ENCODE measurements at places on chromosomes 1 and 21.

GRCh38 chr1:28882009-28882628 lies 32.2 kb upstream of the EPB41 start:
- DNase-seq = peak; percentile 89

DNA sequence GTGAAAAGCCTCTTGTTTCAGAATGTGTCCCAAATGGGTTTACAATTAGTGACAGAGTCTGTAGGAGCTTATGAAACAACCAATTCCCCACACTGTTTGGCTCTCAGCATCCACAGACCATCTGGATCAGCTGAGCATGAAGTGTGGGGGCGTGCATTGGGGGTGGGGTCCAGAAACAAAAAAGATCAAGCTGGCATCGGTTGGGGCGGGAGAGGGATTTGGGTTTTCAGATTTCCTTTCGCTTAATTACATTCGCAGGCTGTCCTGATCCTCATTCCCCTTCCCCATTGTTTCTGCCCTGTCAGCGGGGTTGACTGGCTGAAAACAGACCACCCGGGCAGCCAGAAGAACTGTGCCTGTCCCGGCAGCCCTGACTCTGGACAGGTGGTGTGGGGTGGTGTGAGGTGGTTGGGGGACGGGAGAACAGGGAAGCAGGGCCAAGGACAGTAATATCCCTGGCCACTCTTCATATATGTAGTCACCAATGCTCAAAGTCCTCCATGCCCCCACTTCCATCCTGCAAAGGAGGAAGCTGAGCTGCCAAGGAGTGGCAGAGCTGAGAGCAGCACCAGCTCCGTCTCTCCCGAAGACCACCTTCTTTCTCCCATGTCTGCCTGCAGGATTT lies 92.0 kb downstream of the IER5 start:
- no peak for DNase-seq

DNA sequence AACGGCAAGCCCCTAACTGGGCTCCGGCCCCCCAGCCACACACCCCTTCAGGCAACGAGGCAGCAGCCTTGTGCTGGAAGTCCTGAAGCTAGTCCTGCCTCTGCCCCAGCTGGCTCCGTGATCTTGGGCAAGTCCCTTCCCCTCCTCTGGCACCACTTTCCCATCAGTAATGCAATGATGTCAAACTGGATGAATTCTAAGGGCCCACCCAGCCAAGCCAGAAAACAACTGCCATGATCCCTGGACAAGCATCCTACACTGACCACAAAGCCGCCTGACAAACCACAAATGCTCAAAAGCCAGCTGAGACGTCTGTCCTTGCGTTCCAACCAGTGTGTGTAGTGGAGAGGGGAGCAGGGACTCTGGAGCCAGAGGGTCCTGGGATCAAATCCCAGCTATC lies 26.8 kb downstream of the IFFO2 start:
- DNase-seq = no peak

GRCh38 chr1:182616130-182617013 lies 12.2 kb upstream of the RGS16 start:
- DNase-seq = peak; percentile 85

DNA sequence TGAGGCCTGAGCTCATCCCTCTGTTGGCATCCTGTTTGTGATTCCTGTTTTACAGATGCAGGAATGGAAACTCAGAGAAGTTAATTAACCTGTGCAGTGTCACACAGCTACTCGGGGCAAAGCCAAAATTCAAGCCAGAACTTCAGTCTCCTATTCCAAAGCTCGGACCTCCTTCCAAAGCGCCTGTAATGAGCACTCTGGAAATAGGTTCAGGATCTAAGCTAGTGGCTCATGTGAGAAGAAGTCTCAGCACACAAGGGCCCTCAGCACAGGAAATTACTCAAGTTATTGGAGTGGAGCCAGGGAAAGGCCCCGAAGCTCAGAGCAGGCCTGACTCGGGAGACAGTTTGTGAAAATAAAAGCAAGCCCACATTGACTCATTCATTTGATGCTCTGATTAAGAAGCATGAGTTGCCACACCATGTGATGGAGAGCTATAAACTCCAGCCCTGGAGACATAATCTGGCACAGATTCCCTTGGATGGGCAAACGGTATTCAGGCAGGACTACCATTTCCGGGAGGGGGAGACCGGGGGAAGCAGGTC lies 50.6 kb upstream of the LYST start:
- DNase-seq = peak; percentile 50

- no peak for DNase-seq
These were observed 30.2 kb downstream of the AGPAT3 start for GRCh38 chr21:43895196-43895595.

DNA sequence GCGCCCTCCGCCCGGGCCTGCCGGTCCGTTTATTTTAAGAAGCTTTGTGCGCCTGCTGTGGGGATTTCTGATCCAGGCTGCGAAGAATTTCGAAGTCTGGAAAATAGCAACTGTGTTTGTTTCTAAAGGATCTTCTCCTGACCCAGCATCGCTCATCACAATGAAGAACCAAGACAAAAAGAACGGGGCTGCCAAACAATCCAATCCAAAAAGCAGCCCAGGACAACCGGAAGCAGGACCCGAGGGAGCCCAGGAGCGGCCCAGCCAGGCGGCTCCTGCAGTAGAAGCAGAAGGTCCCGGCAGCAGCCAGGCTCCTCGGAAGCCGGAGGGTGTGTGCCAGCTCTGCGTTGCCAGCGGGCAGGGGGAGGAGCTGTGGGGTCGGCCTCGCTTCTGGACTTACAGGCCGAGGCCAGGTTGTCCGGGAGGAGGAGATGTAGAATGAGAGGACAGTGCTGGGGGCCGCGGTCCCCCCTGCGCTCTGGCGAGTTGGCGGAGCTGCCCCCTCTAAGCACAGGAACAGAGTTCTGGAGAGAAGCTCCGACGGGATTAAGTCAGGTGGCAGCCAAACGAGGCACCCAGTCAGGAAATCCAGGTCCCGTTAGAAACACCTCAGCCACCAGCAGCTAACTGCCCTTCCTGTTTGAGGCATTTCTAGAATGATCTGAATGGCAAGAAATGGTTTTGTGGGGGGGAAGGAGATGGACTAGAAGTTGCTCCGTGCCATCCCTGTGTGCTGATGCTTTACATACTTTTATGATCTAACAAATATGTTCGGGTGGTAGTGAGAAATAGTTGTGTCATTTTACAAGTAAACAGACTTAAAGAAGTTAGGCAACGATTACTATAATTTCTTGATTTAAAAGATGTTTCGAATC lies 948 bp downstream of the TXLNA start:
- no peak for DNase-seq

GRCh38 chr1:64567426-64568170 lies 97.7 kb downstream of the CACHD1 start:
- no peak for DNase-seq

DNA sequence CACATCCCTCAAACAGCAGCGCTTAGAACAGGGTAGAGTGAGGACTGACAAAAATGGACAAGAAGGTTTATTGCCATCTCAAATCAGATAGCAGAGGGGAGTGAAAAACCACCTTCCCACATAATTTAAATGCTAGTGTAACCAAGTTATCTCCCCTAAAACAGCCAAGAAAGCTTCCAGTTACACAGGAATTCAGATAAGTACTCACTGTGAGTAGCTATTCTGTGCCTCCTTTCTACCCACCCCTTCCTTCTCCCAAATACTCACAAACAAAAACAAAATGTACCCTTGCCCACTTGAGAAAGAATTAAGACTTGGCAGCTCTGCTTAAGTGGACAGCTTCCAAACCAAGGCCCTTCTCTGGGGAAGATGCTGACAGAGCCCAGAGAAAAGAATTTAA lies 9.1 kb downstream of the OTUD7B start:
- no peak for DNase-seq

GRCh38 chr1:211893260-211893659 lies 62.7 kb upstream of the LPGAT1 start:
- DNase-seq = no peak

DNA sequence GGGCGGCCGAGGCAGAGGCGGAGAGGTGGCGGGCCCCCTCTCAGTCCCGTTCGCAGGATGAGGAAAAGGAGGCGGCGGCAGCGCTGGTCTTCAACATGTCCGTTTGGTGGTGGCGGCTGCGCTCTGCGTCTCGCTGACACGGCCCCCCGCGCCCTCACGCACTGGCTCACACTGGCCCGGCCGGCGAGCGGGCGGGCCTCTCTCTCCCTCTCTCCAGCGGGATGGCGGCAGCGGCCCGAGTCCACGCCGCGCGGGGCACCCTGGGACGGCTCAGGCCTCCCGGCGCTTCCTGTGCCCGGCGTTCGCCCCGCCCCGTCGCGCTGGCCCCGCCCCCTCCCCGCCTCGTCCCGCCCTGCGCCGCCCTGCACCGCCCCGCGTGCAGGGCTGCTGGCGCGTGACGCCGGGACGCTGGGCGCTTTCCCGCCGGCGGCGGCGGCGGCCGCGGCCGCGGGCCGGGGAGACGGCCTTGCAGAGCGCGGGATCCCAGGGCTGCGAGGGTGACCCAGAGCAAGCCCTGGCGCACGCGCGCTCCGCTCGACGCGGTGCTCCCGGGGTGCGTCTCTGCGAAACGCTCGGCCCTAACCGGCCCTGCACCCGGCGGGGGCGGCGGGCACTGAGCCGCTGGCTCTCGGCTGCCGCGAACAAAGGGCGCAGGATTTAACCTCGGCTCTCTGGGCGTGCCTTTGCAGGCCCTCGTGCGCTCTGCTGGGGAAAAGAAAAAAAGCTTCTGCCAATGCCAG lies at the start of gene SCAF4:
Gene SCAF4 (minus strand): TSS at position 262 of the 740 bp plus-strand sequence. CDS start 426 bp downstream, outside the sequence.
- peak; percentile 61 for DNase-seq

DNA sequence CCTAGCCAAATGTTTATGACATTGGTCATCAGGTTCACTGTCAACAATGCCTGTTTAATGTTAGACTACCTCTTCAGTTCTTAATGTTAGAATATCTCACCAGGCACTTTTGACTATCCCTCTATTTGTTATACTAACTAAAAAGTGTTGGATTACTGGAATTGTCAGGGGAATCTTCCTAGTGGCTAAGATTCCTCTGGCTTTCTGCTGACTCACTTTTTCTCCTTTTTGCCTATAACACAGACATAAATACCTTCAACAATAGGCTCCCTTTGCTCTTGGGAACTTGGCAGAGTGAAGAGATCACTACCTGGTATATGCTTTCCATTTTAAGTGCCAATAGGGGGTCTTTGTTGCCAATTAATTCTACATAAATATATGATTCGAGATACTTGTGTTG lies 68.5 kb downstream of the TMEM200B start:
- DNase-seq = no peak

GRCh38 chr1:213986925-213987250 lies 885 bp upstream of the PROX1 start:
- DNase-seq = no peak

DNA sequence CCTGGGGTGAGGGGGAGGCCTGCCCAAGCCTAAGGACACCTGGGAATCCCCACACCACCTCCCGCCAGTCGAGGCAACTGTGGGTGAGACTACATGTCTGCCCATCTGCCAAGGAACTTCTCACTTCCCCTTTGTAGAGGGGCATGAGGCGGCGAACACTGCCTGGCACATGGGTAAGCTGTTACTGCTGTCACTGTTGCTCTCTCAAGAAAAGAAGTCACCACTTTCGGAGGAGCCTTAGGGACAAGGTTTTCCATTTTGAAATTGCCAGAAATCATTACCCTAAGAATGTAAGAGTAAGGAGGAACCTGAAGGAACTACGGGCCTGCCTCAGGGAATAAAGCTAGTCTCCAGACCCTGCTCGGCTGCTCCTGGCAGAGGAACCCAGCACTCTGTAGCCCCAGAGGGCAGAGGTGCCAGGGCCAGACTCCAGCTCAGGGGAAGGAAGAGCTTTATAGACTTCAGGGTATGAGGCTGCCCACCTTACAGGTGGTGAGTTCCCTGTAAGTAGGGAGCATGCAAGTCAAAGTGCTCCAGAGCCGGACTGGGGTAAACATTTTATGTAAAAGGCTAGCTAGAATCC lies 23.3 kb downstream of the SLC2A1 start:
- no peak for DNase-seq

GRCh38 chr21:29739176-29739575 lies 200.6 kb downstream of the GRIK1 start:
- no peak for DNase-seq

- DNase-seq = no peak
These were observed 23.9 kb upstream of the SLAMF6 start for GRCh38 chr1:160546942-160547341.

DNA sequence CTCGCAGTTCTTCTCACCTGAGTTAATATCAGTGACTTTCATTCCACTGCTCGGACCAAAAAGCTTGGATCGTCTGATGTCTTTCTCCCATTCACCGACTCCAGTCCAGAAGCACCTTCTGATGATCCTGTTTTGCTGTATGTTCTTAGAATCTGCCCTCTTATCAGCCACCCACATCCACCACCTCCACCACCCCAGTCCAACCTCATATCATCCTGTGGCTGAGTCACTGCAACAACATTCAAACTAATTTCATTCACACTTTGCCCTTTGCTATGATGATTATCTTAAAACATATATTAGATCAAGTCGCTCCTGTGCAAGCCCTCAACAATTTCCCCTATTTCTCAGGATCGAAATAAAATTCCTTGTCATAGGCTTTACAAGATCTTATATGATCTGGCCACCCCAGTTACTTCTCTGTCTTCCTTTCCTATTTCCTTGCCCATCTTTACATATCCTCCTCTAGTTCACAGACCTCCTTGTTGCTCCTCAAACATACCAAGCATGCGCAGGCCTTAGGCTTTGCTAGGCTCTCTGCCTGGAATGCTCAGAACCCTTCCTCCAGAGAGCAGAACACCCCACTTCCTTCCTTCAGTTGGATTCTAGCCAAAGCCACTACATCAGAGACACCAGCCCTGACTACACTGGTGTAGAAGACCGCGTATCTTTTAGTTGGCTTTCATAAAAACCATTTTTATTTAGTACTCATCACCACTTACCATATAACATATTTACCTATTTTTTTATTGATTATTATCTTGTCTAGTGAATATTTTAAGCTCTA lies 335.7 kb upstream of the GREM2 start:
- DNase-seq = no peak

DNA sequence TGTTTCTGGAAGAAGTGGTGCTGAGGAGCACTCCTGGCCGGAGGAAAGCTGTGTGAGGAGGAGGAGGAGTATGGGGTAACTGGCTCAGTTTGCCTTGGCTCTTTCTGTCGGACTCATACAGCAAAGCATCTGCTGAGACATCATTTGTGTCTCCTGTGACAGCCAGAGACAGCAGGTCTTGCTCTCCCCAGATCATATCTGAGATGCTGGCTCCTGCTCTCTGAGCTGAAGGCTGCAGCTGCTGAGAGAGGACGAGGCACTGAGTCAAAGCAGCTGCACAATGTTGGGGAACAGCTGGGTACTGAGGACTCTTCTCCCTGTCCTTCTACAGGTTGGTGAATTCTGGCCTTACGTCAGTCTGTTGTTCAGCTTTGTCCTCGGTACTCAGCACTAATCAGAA lies 14.3 kb downstream of the OR2B11 start:
- no peak for DNase-seq

All from SHP77 treated with DMSO at 0.1 percent for 48 hours (cell line).